Kidney glomerular epithelial cell (primary cell): ENCODE measurements at places on chromosomes 6 and 20.

GRCh38 chr6:138194287-138194686 is 24.0 kb downstream of the PBOV1 start:
- no peak for DNase-seq

DNA sequence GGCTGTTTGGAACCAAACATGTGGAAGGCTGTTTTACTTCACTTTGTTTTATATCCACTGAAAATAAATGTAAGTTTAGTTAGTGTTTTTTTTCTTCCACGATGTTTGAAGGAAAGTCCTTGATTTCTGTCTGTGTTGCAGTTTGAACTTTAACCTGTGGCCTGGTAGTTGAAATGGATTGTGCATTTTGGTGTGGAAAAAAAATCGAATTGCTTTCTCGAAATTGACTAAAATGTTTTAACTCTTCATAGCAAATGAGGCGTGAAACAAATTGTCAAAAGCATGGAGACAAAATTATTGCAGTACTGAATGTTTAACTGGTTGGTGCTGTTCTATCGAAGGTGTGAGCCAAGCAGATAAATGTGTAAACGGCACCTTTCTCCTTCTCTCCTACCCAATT is 24.5 kb downstream of the ARID1B start:
- DNase-seq, result no peak

- no peak for DNase-seq
Observed at GRCh38 chr6:113526553-113526952, 330.6 kb upstream of the MARCKS start.

GRCh38 chr6:100460650-100461204 is 4.0 kb downstream of the SIM1 start:
- no peak for DNase-seq

DNA sequence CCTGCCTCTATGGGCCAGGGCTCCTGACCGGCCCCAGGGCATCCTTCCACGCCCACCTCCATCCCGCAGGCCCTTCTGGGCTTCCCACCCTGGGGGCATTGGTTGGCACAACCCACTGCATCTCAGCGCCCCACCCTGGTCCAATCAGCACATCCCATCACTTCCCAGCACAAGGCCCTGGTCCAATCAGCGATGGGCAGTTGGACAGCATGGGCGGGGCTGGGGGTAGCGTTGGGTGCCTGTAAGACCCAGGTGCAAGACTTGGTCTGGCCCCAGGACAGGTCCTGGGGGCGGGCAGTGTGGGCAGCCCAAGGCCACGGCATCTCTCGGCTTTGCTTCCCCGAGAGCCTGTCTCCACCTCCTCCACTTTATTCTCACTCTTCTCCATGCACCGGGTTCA is 298.5 kb downstream of the BMP7 start:
- no peak for DNase-seq

DNA sequence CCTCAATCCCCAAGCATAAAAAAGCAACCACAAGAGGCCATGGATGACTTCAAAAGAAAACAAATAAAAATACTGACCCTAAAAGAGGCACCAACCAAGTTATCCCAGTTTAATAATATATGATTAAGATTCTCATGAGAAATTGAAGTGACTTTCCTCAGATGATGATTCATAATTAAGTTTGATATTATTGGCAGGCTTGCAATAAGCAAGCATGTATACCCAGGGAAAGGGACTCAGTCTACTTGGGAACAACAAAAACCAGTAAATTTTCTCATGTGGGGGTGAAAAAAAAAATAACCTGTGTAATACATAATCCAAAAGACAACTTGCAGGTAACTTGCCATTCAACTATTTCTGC is 19.6 kb downstream of the JAG1 start:
- peak; percentile 65 for DNase-seq

- DNase-seq, result no peak
Observed at GRCh38 chr20:42565235-42565995, 624.3 kb downstream of the PTPRT start.

DNA sequence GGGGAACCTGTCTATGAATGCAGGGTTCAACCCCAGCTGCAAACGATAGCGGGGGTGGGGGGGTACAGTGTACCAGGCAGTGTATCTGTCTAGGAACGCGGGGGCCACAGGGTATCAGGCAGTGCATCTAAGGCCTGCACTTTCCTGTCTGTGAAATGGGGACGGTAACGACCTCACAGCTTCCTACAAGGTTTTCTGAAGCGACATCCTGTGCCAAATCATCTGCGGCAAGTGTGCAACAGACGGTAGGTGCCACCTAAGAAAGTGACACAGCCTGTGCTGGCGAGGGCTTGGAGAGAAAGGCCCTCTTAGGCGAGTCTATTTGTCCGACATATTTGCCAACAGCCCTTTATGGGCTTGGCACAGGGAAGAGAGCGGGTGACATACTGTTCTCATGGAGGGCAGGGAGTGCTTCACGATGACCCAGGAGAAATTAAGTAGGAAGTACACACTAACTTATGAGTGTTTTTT is 3.8 kb downstream of the DIDO1 start:
- no peak for DNase-seq

- no peak for DNase-seq
Observed at GRCh38 chr6:155303361-155303870, 10.9 kb downstream of the TFB1M start.

- DNase-seq, result no peak
Observed at GRCh38 chr20:36269507-36269906, 33.2 kb downstream of the AAR2 start.

GRCh38 chr6:95877480-95877879 is 138.3 kb upstream of the FUT9 start:
- no peak for DNase-seq

DNA sequence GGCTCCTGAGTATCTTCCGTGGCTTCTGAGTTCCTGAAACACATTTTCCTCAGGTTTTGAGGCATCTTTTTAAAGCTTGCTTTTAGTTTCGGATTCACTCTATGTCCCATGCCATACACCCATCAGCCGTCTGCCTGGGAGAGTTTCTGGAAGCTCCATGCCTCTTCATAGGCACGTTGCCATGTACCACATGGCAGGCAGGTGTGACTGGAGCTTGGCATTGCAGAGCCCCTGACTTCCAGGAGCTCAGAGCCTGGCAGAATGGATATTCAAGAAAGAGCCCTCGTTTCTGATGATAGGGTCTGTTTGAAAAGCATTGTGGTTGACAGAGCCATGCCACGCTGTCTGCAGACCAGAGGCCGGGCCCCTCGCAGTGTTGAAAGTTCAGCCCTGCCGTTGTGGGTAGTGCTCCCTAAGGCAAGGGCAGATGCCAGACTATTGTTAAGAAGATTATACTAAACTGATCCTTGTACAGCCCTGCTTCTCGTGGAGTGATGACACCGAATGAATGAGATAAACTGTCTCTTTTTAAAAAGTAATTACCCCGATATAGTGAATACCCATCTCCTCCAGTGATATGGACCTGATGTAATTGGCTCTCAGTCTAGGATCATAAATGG is 100.0 kb downstream of the RPP40 start:
- DNase-seq, result no peak

DNA sequence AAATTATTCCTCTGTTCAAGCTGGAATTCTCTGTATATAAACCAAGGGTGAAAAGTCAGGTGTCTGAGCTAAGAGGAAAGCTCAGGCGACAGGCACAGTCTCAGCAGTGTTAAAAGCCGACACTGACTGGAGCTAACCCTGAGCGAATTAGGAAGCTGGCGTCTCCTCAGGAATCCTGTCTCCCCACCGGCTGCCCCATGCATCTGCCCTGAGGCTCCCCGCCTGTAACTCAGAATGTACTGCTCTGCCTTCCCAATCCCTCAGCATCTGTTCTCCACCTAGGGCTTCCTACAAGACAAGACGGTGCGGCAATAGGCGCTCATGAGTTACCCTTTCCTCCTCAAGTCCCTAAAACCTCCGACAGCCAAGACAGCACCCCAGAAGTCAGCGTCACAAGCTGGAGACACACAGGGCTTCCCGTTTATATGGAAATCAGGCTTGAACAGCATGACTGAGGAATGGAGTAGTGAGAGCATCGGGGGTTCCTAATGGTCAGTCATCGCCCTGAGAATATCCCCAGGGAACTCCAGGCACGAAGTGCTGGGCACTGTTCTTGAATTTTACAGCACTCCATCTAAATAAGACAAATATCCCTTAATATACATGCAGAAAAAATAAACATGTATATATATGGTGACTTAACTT is 33.5 kb downstream of the WDR27 start:
- no peak for DNase-seq

- peak; percentile 6 for DNase-seq
Observed at GRCh38 chr6:127195833-127196232, 70.8 kb upstream of the RNF146 start.

- DNase-seq, result no peak
Observed at GRCh38 chr6:113651920-113652319, 205.2 kb upstream of the MARCKS start.

- peak; percentile 68 for DNase-seq
Observed at GRCh38 chr6:136582711-136583471, 32.7 kb upstream of the MAP7 start.

- DNase-seq, result no peak
Observed at GRCh38 chr20:58875541-58876134, 23.1 kb downstream of the GNAS start.

GRCh38 chr6:132526461-132526860 is 11.6 kb upstream of the TAAR9 start:
- DNase-seq, result no peak

- no peak for DNase-seq
Observed at GRCh38 chr6:99026135-99026534, 78.4 kb upstream of the FBXL4 start.

- no peak for DNase-seq
Observed at GRCh38 chr6:163686301-163686700, 271.8 kb downstream of the QKI start.

GRCh38 chr20:2799688-2800520 is 523 bp downstream of the CPXM1 start:
- no peak for DNase-seq

DNA sequence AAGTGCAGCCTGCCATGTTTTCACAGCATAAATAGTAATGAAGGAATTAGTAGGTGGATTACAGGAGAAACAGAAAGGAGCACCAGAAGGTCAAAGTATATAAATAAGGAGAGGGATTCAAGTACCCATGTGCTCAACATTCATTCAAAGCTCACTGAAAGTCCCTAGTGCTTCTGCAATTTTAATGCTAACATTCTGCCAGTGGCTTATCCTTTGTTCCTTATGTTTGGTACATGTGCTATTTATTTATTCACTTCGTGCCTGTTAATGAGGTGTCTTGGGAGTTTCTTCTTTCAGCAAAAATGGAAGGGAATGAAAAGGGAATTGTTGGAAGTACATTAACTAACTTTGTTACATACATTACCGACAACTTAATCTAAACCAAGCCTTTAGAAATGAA is 105.7 kb downstream of the CRYBG1 start:
- DNase-seq, result no peak

DNA sequence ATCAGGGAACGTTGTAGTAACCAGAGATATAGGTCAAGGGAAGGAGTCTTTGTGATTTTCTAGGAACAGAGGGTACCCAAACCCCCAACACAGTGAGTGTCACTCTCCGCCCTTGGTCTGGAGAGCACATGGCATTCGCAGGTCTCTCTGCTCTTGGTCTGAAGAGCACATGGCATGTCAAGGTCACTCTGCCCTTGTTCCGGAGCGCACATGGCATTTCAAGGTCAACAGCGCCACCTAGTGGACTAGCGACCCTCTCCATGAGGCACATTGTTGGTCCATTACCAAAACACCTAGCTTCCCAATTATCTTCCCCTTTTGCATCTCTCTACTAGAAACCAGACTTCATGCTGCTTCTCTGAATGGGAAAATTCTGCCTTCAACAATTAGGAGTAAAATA is 260.0 kb downstream of the C6orf118 start:
- DNase-seq, result no peak

DNA sequence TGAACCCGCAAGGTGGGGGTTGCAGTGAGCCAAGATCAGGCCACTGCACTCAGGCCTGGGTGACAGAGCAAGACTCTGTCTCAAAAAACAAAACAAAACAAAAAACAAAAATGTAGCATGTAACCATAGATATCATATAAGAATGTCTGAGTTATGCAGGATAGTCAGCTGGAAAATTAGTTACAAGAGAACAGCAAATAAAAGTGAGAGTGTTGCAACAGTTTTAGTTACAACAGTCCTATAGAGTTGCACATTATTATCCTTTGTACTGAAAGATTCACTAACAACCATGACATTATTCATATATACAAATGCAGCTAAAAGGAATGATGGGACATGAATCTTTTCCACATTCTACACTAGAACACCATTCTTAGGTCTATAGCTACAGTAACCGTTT is 16.4 kb downstream of the RNF24 start:
- DNase-seq, result no peak

- DNase-seq, result no peak
Observed at GRCh38 chr6:19037607-19038006, 650.5 kb downstream of the RNF144B start.

GRCh38 chr20:37856932-37857660 is 45.8 kb upstream of the VSTM2L start:
- no peak for DNase-seq
